Lung microvascular endothelial cell (primary cell): ENCODE measurements at places on chromosomes 5 and 9.

- DNase-seq, result no peak
These were observed 55.2 kb upstream of the DMAC1 start for GRCh38 chr9:7854763-7855162.

GRCh38 chr5:89929173-89929572 is 480.4 kb downstream of the CETN3 start:
- no peak for DNase-seq

DNA sequence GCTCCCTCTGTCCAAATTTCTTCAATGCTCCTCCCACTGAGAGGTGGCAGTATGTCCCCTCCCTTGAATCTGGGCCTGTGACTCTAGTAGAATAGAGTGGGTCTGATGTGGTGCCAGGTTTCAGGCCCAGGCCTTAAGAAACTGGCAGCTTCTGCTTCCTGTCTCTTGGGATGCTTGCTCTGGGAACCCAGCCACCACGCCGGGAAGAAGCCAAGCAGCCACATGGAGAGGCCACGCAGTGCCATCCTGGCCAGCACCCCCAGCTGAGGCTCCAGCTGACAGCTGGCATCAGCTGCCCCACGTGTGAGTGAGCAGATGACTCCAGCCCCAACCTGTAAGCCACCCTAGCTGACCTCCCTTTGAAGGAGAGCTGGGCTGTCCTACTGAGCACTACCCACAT is 7.3 kb upstream of the TSPAN17 start:
- no peak for DNase-seq

GRCh38 chr5:79135790-79136553 is 24.4 kb downstream of the BHMT start:
- DNase-seq, result no peak

GRCh38 chr5:95628933-95629332 is 9.0 kb downstream of the GPR150 start:
- DNase-seq, result no peak

DNA sequence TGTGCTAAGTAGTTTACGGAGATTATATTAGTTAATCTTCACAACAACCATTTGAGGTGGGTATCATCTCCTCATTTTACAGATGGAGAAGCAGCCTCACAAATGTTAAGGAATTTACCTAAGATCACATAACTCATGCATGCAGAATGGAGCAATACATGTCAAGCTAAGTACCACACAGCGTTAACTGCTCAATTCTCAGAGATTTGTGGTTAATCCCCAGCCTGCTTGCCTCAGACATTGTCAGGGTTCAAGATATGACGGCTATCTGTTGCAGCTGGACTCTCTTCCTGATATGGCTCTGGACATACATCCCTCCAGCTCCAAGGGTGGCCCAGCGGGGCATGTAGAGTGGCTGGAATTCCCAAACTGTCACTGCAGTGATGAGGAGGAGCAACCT is 7.3 kb upstream of the ZNF346 start:
- DNase-seq, result no peak

DNA sequence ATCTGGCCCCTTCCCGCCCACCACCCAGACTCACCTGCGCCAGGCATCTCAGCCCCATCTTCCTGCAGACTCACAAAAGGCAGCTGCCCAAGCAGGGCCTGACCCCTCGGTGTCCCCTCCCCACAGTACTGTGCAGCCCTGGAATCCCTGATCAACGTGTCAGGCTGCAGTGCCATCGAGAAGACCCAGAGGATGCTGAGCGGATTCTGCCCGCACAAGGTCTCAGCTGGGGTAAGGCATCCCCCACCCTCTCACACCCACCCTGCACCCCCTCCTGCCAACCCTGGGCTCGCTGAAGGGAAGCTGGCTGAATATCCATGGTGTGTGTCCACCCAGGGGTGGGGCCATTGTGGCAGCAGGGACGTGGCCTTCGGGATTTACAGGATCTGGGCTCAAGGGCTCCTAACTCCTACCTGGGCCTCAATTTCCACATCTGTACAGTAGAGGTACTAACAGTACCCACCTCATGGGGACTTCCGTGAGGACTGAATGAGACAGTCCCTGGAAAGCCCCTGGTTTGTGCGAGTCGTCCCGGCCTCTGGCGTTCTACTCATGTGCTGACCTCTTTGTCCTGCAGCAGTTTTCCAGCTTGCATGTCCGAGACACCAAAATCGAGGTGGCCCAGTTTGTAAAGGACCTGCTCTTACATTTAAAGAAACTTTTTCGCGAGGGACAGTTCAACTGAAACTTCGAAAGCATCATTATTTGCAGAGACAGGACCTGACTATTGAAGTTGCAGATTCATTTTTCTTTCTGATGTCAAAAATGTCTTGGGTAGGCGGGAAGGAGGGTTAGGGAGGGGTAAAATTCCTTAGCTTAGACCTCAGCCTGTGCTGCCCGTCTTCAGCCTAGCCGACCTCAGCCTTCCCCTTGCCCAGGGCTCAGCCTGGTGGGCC is 1.9 kb downstream of the IL13 start:
- no peak for DNase-seq
